Activated CD8-positive, alpha-beta memory T cell treated with anti-CD3 and anti-CD28 coated beads for 4 hours (primary cell): ENCODE measurements at places on chromosomes 6 and 20.

DNA sequence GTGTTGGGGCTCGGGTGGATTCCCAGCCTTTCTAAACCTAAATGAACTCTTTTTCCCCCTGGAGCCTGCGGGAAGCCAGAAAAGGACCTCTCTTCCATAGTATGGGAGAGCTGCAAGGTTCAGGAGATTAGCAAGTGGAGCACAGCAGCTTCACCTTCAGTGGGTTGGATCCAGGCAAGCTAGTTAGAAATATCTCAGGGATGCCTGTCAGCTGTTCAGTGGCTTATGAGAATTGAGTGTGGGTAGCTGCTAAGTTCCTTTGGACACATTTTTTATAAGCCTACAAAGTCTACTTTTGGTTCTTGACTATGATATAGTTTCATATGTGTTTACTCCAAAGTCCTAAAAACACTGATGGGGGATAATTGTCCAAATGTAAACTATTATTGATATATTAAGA is 642.1 kb downstream of the EPM2A start:
- DNase-seq: no peak

DNA sequence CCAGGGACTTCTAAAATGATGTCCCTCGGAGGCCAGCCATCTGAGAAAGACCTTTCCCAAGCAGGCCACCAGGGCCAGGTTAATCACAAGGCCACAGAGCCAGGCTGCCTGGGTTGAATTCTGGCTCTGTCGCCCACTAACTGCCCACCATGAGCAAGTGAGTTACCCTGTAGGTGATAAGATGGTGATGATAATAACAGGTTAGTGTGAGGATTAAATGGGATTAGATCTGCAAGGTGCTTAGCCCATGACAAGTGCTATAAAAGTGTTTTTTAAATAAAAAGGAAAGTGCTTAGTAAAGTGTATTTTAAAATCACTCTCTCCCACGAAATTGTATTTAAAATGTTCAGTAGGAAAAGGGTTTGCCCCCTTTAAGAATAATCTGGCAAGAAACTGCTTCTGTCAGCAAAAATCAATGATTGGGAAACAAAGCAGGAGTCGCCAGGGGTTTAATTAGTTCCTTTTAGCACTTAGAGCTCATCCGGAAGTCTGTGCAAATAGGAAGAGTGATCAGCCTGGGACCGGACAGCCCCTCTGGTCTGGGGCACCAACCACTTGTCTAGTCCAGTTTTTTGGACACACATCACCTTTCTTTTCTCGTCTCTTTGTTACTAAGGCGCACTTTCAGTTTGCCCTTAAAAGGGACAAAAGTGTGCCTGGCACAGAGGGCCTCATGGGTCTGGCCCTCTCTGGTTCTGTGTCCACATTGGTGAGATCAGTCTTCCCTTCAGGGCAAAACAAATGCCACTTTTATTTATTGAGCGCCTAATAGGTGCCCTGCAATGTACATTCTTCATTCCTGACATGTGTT is 150.4 kb downstream of the GRM4 start:
- DNase-seq: no peak

GRCh38 chr6:35370785-35371493 is 28.6 kb downstream of the PPARD start:
- DNase-seq: no peak

DNA sequence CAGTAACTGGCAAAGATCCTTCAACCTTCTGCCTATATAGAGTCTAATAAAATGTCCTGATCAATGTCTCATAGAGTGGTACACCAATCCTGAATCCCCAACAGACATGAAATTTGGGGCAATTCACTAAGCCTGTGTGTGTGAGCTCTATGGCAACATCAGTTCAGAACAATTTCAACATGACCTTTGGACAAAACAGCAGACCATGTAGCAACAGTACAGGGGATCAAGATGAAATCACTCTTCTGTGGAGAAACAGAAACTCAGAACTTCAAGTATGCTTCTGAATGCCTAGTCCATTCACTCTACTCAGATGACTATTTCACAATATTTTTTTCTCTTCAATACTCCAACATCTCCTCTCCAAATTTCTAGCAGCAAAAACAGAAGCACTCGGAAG is 49.1 kb upstream of the OPRM1 start:
- DNase-seq: no peak

GRCh38 chr20:20226554-20226953 is 141.3 kb upstream of the INSM1 start:
- no peak for DNase-seq

GRCh38 chr20:48919882-48920526 is 1.5 kb upstream of the ARFGEF2 start:
- no peak for DNase-seq

- DNase-seq: no peak
Measured at GRCh38 chr6:106671651-106672050, 42.3 kb downstream of the QRSL1 start.

DNA sequence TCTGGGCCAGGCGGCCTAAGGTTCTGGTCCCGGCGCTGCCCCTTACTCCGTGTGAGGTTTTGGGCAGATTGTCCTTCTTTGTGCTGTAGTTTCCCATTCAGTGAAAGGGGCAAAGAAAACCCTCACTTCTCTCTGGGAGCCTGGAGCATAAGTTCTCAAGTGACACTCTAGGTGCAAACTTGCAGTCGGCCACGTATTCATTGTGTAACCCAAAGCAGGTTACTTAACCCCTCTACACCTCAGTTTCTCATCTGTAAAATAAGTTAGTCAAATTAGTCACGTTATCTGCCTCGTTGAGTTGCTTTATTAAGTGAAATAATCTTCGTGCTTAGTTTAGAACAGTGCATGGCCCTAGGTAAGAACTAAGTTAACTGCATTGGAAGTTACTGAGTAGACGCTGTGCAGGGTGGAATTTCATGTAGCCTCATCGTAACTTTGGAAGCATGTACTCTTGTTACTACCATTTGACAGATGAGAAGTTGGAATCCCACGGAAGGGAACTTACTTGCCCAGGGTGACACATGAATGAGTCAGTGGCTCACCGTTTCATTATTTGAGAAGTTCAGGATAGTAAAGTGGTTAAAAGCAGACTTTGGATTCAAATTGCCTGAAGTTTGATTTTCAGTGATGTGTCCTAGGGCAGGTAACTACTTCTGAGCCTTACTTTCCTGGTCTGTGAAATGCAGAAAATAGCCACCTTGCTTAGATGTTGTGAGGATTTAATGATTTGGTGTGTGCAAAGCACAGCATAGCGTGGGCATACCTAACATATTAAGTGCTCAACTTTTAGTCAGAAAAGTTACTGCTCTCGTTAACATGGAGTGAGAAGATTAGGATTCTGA is 556 bp upstream of the MROH8 start:
- no peak for DNase-seq

DNA sequence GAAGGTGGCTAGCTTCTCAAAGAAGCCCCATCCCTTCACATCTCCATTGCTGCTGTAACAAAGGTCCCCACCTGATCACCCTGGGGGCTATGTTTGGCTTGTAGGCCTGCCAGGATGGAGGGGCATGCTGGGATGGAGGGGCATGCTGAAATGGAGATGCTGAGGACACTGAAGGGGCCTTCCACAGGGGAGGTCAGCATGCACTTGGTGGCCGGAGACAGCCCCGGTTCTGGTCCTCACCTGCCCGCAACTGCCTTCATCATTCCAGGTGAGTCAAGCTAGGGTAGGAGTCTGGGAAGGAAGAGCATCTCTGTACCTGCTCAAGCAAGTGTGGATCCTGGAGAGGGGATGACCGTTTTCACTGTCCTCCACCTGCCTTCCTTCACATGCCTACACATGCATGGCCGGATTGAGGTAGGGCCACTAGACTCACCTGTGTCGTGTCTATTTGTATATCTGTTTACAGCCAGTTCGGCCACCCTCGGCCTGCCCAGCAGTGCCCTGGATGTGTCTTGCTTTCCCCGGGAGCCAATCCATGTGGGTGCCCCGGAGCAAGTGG is 6.0 kb downstream of the L3MBTL1 start:
- no peak for DNase-seq

DNA sequence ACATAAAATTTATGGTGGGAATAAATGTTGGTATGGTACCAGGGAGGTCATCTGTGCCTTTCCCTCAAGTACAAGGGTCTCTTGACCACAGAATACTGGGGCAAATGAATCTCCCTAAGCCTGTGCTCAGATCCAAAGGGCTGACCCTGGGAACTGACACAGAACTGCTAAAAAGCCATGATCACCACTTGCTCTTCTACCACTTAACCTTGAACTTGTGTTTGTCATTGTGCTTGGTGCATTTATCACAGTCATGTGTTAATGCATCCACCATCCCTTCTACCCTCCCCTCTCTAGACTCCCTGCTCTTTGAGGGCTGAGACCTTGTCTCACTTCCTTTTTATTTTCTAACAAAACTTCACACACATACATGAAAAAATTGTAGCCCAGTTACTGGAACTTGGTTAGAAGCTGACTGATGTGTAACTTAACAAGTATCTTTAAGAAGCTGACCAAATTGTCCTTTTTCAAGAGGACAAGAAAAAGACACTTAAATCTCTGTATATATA is 46.1 kb upstream of the PBOV1 start:
- no peak for DNase-seq
